ENCODE measurements at places on chromosomes 4 and X.

DNA sequence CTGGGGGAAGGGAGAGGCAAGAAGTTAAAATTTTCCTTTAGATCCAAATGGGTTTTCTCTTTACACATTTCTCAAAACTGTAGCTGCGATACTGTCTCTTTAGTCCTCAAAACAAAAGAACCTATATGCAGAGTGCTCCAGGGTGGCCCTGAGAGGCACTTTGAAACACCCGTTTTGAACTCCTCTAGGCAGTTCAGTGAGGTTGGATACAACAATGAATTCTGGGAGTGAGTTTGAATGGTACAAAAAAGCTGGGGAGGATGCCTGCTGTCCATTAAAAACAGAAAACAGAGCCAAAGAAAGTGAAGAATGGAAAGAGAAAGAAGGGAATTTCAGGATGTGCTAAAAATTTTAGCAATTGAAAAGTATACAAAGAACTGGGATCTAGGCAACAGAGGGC lies 23.1 kb downstream of the ENOX2 start:
- DNase-seq = no peak

DNA sequence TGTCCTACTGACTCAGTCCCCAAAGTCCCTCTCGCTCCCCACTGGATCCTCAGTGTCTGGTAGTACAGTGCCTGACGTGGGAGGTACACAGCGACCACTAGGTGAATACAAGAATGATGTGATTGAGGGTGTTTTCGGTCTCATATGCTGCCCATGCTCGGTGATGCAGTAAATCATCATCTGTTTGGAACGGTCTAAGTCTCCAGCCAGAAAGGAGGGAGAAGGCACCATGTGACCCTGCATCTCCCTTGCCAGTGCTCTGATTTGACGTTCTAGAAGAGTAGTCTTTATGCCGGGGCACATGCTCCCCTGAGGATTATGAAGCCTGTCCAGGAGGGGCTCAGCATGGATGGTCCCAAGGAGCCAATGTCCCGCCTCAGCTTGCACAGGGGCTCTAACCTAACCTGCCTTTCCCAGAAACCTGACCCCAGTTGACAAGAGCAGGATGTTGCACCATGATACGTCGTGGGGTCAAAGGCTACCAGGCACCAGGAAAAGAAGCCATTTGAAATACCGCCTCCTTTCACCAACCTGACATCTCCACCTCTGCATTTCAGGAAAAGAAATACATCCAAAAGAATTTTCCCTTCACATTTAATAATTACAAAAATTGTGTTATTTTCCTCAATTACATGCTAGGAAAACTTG lies 13.8 kb upstream of the PLXNB3 start:
- DNase-seq = no peak

DNA sequence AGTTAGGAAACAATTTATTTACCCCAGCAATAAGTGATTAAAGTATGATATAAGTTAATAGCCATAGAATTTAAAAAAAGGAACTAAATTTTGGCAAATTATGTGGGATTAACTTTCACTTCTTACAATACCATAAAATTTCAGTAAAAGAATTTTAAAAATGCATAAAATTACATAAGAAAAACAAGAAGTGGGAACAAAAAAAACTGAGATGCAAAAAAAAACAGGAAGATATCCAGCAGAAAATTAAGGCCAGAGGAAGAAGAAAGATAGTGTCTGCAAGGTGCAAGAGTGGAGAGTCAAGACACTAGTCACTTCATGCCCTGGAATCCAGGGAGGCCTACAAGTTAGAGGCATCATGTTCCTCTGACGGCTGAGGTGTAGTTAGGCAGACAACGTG lies 184.2 kb downstream of the GASK1B start:
- DNase-seq = no peak

DNA sequence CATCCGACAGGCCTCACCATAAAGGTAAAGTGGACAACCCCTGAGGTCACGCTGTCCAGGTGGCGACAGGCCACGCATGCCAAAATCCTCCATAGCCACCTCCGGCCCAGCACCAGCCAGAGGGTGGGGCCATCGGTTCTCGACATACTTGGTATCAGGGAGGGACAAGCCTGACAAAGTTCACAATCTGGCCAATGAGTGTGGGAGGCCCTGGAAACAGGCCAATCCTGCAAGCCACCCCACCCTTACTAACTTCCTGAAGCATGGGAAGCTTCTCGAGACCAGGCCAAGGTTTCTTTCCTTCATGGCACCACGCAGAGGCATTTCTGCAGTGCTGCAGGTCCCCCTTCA lies 73.8 kb downstream of the MTMR1 start:
- no peak for DNase-seq

GRCh38 chrX:33840176-33840575 lies 291.9 kb downstream of the FAM47A start:
- no peak for DNase-seq

- no peak for DNase-seq
These were observed 165.6 kb downstream of the FRAS1 start for GRCh38 chr4:78222575-78223186.

DNA sequence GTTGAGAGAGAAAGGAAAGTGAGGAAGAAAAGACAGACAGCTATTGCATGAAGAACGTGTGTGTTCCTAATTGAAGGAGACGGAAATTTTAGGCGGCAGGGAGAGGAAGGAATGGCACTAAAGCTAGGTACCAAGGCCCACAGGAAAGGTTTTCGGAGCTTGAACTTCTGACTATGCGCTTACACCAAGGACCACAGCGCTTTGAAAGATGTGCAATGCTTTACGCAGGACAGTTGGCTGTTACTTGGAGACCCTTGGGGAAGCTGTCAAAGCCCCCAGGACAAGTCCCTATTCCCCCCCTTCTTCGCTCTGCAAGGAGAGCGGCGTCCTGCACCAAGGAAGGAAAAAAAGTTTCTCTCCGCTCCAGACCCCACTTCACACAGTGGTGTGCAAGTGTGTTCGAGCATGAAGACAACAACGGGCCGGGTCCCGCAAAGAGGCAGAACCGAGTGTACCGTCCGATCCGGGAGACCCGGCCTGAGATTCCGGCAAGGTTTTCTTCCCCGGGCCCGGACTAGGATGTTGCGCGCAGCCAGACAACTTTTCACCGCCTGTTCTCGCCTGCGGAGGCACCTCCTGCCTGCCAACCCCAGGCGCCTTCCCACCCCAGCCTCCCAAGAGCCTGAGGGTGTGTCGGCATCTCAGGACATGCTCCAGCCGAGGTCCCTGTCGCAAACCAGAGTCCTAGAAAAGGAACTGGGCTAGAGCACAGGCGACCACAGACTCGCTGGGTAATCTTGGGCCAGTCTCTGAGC lies 896 bp downstream of the KDR start:
- DNase-seq = no peak

DNA sequence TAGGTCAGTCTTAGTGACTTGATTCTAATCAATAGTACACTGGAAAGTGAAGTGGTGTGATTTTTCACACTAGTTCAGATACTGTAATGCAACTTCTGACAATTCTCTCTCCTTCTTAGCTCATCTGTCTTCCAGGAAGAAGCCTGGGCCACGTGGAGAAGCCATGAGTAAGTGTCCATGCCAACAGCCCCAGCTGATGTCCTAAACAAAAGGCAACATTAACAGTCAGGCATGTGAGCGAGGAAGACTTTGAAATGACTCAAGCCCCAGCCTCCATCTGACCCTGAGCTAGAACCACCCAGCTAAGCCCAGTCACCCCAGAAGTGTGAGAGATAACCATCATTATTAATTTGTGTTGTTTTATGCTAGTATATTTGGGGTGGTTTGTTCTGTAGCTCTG lies 115.7 kb upstream of the MAGEB16 start:
- no peak for DNase-seq

DNA sequence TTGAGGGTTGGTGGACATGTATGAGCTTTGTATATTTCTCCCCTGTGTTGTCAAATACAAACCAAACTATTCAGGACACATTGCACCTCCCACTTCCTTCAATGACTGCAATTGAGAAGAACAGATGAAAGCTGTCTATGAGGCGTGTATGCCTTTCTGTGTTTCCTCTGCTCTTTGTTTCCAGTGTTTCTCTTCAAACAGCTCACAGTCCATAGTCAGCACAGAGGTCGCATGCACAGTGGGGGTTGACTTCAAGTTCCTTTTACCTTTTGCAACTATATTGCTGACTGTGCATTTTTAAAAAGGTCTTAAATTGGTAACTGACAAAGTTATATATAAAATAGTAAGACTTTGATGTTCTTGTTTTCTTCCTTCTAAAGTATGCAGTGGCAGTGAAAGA lies 957.8 kb downstream of the C4orf33 start:
- DNase-seq = no peak

- DNase-seq = no peak
These were observed 117.2 kb downstream of the CFAP299 start for GRCh38 chr4:80452768-80453167.

DNA sequence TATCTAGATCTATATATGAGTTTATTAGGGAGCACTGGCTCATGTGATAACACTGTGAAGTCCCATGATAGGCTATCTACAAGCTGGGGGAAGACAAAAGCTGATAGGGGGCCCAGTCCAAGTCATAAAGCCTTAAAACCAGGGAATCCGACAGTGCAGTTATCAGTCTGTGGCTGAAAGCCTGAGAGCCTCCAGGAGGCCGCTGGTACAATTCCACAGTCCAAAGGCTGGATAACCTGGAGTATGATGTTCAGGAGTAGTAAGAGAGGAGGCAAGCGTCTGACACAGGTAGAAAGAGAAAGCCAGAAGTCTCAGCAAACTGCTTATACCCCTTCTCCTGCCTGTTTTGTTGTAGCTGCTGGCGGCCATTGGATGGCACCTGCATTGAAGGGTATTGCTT lies 177.6 kb upstream of the SPRY1 start:
- no peak for DNase-seq

- peak; percentile 2 for DNase-seq
These were observed 8.9 kb upstream of the P2RY8 start for GRCh38 chrX:1545776-1546408.

DNA sequence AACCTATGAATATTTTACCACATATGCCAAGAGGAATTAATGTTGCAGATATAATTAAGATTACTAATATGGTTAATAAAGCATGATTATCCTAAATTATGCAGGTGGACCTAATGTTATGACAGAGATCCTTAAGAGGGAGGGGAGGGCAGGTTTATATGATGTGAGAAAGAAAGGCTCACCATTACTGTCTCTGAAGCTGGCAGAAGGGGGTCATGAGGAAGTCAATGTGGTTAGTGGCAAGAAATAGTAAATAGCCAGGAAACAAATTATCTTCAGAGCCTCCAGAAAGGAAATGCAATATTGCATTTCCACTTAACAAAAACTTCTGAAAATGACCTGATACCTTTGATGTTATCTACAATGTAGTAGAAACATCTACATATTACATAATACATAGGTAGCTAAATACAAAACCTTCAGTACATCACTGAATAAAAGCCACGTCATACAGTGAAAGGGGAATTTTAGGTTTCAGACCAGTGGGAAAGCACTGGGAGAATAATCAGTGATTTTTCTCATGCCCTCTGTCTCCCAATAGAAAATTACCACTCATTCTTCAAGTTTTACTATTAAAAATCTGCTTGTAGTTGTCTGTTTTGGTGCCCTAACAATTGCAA lies 609.2 kb downstream of the SPOCK3 start:
- DNase-seq = no peak

DNA sequence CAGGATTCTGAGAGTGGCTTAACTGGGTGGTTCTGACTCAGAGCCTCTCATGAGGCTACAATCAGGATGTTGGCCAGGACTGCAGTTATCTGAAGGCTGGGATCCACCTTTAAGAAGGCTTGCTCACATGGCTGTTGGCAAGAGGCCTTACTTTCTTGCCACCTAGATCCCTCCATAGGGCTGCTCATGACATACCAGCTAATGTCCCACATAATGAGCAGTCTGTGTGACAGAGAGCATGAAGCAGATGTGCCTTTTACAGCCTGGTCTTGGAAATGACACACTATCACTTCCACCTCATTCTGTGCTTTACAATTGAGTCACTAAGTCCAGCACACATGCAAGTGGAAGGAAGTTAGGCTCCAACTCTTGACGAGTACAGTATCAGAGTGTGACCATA lies 4.3 kb upstream of the RBM3 start:
- DNase-seq = peak; percentile 18

DNA sequence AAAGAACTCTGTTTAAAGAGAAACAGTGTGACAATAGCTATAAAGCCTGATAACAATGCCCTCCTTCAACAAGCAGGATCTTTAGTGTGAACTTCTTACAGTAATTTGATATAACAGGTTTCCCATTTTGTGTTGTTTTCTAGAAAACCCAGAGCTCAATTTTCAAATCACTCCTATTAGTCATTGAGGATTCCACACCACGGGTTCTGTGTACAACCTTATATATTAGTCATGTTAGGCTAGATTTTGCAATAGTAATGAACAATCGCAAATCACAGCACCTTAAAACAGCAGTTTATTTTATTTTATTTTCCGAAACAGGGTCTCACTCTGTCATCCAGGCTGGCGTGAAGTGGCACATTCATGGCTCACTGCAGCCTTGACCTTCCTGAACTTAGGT lies 1020.9 kb upstream of the INTU start:
- DNase-seq = no peak

DNA sequence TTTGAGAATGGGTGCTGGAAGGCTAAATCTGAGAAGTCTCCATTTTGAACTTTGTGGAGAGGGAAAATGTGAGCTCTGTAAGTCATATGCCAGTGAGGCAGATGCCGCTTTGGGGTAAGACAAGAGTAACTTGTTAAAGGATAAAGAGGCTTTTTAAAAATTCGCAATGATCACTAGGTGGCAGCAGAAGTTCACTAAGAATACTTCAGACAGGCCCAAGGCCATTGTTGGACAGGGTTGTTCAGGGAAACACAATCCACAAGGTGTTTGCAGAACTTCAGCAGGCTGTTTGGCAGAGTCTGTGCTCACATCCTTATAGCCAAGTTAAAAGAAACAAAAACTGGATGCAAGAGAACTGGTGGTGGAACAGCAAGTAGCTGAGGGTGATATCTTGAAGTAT lies 13.7 kb upstream of the PIGA start:
- no peak for DNase-seq

GRCh38 chrX:68060506-68061205 lies 372.6 kb downstream of the OPHN1 start:
- no peak for DNase-seq

DNA sequence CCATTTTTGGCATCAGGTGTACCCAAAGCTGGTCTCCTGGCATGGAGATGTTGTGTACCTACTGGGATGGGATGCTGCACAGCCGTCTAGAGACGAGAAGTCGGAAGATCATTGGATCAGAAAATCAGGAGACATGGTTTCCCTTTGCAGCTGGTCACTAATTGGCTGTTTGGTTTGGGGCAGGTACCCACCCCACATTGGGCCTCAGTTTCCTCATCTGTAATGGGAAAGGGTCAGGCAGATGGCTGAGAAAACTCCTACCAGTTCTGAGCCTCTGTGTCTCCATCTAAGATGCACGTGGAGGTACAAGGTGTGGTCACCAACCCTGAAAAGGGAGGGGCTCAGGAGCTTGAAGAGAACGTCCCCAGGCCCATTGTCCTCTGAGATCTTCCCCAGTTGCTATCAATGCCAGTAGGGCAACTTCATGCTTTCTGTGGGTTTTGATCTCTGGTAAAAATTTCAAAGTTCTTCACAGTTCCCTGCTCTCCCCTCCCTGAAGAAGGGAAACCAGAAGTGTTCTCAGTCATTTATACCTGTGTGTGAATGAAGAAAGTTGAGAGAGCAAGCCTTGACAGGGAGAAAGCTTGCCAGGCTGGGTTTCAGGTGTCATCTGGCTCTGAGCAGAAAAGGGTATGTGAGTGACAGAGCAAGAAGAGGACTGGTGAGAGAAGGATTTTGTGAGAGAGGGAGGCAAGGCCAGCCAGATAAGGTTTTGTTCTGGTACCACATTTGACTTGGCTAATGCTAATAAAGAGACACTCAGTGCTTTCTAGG lies 15.1 kb downstream of the TSC22D3 start:
- DNase-seq = no peak

- DNase-seq = no peak
These were observed 53.0 kb downstream of the OSTC start for GRCh38 chr4:108703370-108703769.
